ENCODE measurements at places on chromosomes 13 and 19. TPM values are rescaled to one million over a fixed set of nuclear protein-coding genes. Genes with fewer than 3 reads are reported as not detected.

SULT2A1 gene
- total RNA-seq, result not detected

OCEL1 gene
- total RNA-seq, result 9.4 TPM

LGALS7B gene
- total RNA-seq, result not detected

PRR19 gene
- total RNA-seq, result not detected

GRCh38 chr13:60627071-60627686 is 230.2 kb downstream of the TDRD3 start:
- DNase-seq, result peak; percentile 56

DNA sequence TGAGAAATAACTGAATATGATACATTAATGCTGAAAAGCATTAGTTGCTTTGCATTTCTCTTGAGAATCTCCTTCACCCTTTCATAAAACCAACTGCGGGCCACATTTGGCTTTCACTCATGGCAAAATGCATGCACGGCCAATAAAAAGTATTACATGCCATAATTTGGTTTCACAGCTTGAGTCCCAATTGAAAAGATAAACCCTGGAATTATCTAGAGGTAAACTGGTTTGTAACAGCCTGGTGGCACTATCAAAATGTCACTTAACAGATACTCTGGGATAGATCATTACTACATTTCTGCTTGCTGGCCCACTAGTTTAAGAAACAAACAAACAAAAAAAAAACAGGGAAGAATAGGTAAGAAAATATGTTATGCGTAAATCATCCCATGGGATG is 3.9 kb downstream of the OBI1 start:
- DNase-seq, result no peak

- no peak for DNase-seq
These were observed 1635.8 kb downstream of the PCDH9 start for GRCh38 chr13:65594298-65594781.

All from PC-3 (cell line).